Mucosa of gallbladder (tissue), 1 donor: ENCODE measurements at places on chromosomes 11 and 22. TPM values are rescaled to one million over a fixed set of nuclear protein-coding genes. Genes with fewer than 3 reads are reported as not detected.

DNA sequence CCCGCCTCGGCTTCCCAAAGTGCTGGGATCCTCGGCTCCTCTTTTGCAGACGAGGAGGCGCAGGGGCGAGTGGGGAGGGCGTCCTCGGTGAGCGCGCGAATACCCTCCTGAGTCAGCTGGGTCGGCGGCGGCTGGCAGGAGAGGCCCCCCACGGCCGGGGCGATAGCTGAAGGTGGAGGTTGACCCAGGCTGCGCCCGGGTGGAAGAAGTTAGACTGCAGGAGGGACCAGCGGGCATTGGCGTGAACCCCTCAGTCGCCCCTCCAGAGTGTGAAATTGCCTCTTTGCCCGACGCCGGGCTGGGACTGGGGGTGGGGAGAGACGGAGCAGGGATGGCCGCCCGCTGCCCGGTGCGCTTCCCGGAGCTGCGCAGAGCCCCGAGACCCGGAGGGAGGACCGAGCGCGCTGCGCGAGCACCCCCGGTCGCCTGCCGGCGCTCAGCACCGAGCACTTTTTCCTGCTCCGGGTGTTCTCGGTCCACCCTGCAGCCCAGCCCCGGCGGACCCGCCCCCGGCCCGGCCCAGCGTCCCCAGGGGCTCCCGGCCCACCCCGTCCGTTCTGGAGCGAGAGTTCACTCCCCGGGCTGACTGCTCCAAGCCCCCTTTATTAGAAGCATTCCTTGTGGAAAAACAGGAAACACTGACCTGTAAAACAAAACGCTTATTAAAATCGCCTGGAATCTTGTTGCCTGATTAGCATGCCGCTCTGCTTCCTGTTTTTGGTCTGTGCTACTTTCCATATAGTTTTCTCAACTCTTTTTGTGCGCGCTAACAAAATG is 13.7 kb upstream of the CPT1A start:
- DNase-seq: no peak

DNA sequence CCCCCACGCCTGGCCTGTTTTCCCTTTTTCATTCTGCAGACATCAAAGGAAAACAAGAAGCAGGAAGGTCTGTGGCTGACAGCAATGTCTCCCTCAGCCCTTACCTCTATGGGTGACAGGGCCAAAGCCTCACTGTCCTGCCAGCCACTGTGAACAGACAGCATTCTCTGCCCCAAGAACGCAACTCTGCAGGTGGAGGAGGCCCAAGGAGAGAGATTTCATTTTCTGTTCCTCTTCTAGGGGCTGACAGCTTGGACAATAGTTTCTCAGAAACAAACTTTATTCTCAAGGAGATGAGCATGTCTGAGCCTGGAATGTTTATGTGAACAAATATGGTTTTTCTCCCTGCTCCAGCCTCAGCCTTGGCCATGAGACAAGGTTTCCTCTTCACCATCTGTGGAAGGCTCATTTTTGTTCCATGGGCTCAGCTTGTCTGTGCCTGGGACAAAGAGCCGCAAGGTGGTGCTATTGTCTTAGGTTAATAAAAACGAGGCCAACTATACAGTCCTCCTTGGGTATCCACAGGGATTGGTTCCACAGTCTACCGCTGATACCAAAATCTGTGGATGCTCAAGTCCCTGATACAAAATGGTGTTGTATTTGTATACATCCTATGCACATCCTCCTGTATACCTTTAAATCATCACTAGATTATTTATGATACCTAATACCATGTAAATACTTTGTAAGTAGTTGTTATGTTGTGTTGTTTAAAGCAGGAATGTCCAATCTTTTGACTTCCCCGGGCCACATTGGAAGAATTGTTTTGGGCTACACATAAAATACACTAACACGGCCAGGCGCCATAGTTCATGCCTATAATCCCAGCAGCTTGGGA is 5.8 kb downstream of the PIWIL3 start:
- DNase-seq: peak; percentile 79

DNA sequence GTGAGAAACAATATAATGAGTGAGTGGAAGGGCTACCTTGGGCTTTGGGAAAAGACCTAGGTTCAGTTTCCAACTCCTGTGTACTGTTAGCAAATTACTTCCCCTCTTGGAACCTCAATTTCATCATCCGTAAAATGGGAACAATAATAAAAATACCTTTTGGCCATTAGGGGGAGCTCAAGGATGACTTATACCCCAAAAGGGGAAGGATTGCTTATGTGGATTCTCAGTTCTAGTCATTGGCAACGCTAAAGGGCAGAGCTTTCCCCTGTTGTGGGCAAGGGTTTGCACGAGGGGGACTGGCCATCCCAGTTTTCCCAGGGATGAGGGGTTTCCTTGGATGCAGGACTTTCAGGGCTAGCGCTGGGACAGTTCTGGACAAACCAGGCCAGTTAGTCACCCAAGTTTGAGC is 3.1 kb upstream of the COMMD9 start:
- DNase-seq: no peak

GRCh38 chr11:76465701-76466100 is 20.9 kb downstream of the EMSY start:
- DNase-seq: no peak

GRCh38 chr11:18245396-18245795 is 3.1 kb downstream of the SAA2 start:
- DNase-seq: no peak

DNA sequence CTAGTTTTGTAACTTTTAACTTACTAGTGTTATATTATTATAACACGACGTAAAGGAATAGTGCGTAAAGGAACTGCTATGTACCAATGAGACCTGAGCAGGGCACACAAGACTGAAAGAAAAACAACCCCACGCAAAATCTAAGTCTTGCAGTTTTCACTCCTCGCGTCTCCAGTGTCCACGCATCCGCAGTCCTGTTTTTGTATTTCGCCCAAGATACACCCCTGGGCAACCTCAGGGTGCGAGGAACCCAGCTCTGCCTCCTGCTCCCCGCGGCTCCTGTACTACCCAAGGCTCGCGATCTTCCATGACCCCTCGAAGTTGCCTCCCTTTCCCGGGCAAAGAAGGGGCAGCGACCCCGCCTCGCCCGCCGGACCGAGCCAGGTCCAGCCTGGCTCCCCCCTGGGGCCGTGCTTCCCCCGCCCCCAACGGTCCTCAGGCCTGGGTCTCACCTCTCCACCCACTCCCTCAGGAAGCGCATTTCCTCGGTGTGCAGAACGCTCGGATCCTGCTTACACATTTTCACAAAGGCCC is 393 bp downstream of the ST13 start:
- no peak for DNase-seq

- DNase-seq: no peak
These were observed 40.2 kb downstream of the MCM5 start for GRCh38 chr22:35440129-35440528.

DNA sequence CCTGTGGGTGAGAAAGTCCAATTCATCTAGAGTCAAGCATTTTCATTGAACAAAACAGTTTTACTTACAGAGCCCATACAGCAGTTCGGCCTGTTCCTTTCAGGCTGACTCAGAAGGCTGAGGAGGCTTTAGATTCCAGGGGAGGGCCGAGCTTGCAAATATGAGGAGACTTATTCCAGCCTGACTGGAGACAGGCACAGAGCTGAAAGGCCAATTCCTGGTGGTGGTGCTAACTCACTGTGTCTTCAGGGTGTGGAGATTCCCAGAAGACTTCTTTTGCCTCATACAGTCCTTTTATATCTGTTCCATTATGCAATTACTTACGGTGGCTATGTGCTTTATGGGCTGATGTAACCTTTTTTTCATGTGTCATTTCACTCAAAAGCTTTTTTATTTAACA is at the start of gene OR51E2:
Gene OR51E2 (minus strand): TSS at position 269 of the 400 bp plus-strand sequence. CDS start 15,142 bp downstream, outside the sequence.
- no peak for DNase-seq

- DNase-seq: no peak
These were observed 34.7 kb downstream of the SNX19 start for GRCh38 chr11:130881475-130882137.

AP5B1 gene
- total RNA-seq: 22.2 TPM

SAA4 gene
- 0.40 TPM for total RNA-seq
